NCI-H774 (cell line): ENCODE measurements at places on chromosomes 6 and 20.

DNA sequence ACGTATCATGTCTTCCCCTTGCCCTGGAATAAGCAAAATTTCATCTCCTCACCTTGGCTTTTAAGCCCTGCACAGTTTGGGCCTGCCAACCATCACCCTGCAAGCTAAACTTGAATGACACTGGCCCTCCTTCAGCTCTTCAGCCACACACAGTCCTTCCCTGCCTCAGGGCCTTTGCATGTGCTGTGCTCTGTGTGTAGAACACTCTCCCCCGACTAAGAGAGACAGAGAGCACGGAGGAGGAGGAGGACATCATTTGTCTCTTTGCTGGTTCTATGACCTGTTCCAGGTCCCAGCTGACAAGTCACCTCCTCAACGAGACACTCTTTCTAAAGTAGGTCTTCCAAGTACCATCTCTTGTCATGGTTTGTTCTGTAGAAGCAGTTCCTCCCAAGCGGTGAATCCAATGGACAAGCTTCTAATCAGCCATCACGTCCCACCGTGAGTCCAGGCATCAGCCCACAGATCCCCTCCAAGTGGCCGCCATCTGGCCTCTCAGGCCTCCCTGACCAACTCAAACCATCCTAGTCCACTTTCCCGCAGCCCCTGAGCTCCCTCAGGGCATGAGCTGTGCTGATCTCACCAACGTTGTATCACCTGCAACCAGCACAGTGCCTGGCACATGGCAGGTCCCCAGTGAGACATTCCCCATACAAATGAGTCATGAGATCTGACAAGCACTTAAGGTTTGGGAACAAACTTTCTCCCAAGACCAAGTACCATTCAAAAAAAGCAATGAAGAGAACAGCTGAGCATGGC is 30.5 kb downstream of the NFATC2 start:
- no peak for DNase-seq

DNA sequence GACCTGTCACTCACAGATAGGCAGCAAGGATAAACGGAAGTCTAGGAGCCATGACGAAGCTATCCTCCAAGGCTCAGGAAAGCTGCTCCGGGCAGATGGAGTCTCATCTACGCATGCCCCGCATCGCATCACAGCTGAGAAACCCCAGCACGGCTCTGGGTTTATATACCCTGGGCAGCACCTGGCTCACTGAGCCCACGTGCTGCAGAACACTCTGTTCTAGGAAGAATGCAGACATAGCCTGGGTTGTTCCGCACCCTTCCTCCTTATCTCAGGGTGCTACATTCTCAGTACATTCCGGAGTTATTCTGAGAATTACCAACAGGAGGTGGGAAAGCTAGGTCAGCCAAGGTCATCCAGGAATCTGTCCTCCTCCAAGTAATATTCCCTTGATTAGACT is 260.4 kb downstream of the CBLN4 start:
- DNase-seq = no peak

DNA sequence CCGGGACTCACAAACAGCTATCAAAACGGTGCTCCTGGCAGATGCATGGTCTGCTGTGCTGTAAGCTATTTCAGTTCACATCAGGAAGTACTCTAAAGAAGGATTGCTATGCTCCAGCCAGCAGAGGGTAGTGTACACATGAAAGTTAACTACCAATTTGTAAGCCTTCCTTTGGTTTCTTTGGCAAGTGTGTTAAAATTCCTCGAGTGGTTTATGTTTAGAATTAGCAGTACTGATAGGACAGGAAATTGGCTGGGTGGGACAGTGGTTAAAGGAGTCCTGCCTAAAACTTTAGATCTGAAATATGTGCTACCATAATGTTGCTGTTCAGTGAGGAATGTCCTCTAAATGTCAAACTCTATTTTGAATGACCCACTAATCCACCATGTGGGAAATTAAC is 47.4 kb downstream of the TRMT11 start:
- peak; percentile 20 for DNase-seq

DNA sequence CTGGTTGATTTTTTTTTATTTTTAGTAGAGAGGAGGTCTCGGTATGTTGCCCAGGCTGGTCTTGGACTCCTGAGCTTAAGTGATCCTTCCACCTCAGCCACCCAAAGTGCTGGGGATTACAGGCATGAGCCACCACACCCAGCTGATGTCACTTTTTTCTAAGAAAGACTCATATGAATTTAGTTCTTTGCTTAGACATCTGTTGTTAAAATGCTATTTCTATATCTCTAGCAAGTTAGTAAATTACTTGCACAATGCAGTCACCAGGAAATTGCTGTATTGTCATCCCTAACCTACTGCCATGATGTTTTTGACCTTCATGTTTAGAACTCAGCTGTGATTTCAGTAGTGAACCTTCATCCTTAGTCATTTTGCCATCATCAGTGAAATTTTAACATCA is 5.7 kb downstream of the KDM1B start:
- no peak for DNase-seq

DNA sequence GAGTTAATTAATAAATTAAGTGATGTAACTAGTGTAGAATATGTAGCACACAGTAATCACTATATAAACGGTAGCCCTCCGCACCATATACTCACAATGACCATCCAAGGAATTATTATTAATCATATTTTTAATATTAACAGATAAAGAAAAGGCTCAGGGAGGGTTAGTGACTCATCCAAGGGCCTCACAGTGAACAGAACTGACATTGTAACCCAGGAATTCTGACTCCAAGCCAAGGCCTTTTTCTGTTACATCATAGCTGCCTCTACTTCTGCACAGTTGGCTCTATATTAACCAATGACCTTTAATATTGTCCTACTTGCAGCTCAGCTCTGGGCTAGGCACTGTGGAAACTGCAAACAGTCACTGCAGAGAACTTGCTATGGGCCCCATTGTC is 117.5 kb upstream of the SIRPG start:
- DNase-seq = no peak

- no peak for DNase-seq
Observed at GRCh38 chr20:18637224-18637623, 49.4 kb downstream of the DTD1 start.

DNA sequence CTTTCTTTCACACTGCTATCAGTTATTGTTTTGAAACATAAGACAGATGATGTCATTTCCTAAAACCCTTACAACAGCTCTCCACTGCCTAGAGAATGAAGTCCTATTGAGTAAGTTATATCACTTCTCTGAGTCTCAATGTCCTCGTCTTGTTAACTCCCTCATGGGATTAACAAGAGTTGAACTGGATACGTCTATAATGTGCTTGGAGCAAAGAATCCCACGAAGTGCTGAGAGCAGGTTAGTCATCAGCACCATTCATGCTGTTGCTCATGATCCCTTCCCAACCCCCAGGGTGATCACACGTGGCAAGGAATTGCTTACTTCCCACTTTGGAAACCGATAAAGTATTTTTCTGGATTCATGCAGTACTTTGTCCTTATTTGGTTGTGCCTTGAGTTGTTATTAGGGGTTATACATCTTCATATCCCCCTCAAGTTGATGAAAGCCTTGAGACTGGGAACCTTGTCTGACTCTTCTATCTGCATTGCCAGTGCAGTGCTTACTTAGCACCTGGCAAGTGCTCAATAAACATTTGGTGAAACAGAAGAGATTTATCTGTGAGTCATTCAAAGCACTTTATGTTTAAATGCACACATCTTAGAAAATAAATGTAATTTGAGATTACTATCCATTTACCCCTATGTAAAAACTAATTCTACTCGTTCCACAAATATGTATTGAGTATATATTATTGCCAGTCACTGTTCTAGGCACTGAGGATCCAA is 487.5 kb downstream of the EPM2A start:
- DNase-seq = no peak

GRCh38 chr6:166726201-166726600 is 99.2 kb upstream of the RPS6KA2 start:
- DNase-seq = no peak

DNA sequence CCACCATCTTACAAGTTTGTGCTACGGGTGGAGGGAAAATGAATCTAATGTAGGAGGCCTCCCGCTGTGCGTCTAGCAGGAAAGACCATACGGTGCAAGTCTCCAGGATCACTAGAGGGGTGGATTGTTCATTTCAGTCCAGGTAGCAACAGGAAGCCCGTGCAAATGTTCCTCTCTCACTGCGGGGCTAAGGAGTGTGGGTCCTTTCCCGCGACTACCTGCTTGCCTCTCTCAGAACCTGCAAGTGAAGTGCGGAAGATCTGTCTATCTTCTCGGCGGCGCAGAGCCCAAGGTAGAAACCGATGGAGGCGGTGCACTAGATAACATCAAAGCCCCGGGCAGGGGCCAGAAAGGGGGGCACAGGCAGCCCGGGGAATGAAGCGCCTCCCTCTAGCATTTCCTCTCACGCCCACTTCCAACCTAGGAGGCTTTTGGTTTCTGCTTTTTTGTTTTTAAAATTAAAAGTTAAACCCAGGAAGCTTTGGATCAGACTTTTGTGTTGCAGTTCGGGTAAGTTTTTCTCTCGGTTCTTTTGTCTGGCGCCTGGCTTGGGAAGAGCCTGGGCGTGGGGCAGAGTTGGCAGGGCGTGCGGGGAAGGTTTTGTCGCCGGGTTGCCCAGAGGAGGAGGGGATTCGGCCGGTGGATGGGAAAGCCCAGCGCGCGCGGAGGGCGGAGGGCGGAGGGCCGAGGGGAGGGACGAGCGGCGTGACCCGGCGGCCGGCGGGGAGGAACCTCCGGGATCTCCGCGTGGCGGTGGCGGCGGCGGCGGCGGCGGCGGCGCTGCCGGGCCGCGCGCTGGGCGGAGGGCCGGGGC is 3.5 kb upstream of the HIVEP1 start:
- peak; percentile 65 for DNase-seq

DNA sequence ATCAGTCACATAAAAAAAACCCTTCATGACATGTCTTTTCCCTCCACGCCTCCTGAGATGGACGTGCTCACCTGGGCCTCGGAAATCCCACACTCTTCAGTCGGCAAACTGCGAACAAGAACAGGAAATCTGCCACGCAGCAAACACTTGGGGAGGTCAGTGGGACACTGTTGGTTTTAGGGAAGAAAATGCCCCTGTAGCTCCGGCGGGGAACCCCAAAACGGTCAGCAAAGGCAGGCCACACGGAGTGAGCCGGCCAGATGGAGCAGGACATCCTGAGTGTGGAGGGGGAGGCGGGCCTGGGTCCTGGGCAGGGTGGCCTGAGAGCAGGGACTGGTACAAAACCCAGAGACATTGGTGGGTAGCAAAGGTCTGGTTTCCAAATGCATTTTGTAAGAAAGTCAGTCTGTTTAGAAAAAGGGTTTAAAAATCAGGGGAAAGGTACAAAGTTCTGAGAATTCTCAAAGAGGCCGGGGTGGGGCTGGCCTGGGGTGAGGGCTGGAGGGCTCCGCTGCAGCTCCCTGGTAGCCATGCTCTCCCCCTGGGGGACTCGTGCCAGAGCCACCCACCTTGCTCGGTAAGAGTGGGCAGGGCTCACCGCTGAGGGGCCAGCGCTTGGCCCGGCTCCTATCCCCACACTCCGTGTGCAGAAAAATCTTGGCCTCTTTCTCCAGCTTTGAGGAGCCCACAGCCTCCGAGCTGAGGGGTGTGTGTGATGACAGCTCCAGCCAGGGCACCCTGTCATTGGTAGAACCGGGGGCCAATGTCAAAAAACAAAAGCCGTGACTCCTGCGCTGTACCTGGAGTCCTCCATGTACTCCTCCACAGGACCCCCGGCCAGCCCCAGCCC is 5.2 kb downstream of the SLC2A4RG start:
- DNase-seq = no peak

DNA sequence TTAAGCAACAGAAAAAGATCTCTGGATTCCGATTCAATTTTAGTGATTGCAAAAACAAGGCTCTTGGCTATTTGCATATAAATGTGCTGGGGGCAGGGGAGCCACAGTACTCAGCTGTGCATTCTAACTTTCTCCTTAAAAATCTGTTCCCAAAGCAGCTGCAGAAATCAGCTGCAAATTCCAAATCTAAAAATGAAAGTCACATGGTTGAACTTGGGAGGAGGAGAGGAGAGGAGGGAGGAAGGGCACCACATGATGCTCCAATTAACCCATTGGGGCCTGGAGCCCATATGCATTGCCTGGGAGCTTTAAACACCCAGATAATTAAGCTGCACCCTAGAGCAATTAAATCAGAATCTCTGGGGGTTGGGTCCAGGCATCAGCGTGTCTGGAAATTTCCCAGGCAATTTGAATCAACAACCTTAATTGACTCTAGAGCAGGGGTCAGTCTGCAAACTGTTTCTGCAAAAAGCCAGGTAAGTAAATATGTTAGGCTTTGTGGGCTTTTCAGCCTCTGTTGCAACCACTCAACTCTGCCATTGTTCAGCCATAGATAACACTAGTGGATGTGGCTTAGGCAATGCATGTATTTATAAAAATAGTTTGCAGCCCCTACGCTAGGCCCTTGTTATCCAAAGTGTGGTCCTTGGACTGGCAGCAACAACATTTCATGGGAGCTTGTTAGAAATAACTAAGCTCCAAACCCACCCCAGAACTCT is 508.1 kb downstream of the KIF16B start:
- no peak for DNase-seq

DNA sequence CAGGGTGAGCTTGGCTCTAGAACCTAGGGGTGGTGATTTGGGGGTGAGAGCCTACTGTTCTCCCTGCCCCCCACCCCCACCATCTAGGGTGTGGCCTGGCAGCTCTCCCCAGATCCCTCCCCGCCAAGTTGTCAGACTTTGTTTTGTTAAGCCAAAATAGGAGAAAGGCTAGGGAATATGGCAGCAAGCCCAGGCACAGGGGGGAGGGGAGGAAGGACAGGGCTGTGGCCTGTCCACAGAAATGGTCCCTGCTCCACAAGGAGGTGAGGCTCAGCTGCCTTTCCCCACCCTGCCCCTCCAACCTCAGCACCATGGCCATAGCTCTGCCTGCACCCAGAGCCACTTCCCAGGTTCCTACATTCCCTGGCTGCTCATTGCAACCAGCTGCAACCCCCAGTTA is 17.2 kb downstream of the SCUBE3 start:
- DNase-seq = no peak

GRCh38 chr6:93471281-93471680 is 51.9 kb upstream of the EPHA7 start:
- DNase-seq = no peak

DNA sequence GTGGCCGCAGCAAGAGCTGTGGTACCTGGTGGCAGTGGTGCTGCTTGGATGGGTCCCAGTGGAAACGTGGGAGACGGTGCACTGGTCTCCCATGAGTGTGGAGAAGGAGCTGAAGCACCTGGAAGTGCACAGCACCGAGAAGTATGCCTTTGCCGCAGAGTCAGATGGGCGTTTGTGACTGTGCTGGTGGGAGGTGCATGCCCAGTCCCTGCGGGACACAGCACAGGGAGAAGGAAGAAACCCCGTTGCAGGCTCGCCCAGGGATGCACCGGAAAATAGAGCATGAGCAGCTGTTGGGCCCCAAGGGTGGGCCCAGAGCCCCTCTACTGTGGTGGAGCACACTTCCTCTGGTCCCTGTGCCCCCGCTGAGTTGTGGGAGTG is 19.3 kb upstream of the RGS17 start:
- DNase-seq = peak; percentile 61

DNA sequence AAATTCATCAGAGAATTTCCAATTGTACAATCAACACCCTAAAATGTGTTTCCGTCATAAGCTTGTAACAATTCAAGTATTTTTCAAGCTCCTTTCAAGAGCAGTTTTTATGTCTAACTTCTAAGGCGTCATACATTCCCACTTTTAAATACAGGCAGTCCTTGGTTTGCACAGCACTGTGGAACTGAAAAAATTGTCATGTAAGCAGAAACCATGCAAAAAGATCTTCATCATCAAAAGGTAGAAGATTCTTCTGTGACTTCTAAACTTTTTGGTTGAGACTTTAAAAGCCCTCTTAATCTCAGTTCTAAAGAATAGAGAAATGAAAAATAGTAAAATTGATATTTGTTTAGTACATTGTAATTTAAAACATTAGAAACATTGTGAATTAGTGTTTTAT is 315.6 kb downstream of the TPBG start:
- no peak for DNase-seq

GRCh38 chr6:46985943-46986342 is 56.2 kb downstream of the ADGRF1 start:
- no peak for DNase-seq

- DNase-seq = no peak
Observed at GRCh38 chr6:136613477-136613876, 63.3 kb upstream of the MAP7 start.
